ENCODE measurements at places on chromosomes 3 and 15.

GRCh38 chr3:30720586-30721313, 114.3 kb downstream of the TGFBR2 start:
- no peak for DNase-seq

DNA sequence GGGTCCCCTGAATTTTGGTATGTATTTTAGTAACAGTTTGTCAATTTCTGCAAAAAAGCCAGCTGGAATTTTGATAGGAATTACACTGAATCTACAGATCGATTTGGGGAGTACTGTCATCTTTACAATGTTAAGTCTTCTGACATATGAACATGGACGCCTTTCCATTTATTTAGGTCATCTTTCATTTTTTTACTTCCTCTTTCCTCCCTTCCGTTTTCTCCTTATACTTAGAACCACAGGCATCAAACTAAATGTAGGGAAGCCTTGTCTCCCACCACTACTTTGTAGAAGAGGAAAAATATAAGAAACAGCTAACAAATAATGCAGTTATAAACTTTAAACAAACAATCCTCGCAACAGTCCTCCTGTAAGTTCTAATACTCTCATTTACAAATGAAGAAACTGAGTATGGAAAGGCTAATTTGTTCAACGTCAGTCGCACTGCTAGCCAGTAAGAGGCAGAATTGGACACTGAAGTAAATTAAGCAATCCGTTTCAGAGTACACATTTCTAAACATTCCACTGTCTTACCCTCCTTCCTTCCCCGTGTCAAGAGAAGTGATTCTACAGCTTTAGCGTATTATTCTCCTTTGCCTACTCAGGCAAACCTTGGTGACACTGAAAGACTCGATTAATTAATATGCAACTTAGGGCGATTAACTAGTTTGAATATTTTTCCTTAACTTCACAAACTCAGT, 25.6 kb downstream of the RHOA start:
- no peak for DNase-seq

DNA sequence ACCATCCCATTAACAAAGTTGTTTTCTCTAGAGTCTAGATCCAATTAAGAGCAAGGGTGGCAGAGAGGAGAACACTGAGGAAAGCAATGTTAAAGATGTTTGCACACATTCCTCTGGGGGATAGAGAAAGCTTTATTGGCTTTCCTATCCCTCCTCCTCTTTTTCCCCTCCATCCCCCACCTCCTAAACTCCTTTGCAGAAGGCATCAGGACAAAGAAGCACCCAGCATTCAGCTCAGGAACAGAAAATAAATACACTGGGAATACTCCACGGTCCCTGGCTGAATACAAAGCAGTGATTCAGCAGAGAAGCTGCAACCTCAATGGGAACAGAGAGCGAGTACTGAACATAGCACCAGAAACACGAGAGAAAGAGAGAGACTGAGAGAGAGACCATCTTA, 21.9 kb downstream of the LSAMP start:
- no peak for DNase-seq

DNA sequence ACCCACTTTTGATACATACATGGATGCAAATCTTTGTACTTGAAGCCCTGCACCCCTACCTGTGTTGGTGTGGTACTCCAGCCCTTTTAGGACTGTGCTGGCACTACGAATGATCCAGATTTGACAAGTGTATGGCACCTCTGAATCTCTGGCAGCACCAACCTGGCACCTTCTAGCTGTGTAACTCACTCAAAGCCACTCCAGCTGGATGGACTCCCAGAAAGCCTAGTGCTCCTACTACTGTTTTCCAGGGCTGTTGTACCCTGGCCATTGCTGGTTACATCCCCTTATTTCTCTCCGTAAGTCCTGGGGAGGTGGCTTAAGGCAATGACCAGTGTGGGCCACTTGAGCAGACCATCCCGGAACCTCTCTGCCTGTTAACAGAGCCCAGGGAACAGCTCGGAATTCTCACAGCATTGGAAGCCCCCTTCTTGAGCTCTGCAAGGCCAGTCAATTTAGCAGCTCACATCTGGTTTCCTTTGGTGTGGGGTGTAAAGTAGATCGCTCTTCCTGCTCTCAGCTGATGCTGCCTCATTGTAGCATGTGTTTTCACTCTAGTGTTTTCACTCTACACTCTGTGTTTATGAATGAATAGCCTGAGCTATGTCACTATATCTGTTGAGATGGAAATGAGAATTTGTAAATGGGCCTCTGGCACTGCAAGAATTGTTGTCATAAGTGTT, 12.2 kb downstream of the CALML4 start:
- DNase-seq = no peak

DNA sequence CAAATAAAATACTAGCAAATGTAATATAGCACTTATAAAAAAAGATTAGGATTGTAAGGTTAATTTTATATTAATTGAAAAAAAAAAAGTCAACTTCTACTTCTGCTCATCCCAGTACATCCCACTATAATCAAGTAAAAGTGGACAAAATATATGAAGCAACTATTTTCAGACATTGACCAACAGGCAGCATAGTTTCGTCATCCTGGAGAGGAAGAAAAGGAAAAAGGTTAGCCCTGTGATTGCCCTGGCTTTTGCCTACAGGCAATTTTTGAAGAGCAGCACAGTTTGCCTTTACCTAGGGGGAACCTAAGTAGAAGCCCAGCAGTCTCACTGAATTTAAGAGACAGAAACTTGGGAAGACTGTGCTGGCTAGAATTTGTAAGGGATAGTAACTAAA, 52.2 kb upstream of the ACTC1 start:
- no peak for DNase-seq

DNA sequence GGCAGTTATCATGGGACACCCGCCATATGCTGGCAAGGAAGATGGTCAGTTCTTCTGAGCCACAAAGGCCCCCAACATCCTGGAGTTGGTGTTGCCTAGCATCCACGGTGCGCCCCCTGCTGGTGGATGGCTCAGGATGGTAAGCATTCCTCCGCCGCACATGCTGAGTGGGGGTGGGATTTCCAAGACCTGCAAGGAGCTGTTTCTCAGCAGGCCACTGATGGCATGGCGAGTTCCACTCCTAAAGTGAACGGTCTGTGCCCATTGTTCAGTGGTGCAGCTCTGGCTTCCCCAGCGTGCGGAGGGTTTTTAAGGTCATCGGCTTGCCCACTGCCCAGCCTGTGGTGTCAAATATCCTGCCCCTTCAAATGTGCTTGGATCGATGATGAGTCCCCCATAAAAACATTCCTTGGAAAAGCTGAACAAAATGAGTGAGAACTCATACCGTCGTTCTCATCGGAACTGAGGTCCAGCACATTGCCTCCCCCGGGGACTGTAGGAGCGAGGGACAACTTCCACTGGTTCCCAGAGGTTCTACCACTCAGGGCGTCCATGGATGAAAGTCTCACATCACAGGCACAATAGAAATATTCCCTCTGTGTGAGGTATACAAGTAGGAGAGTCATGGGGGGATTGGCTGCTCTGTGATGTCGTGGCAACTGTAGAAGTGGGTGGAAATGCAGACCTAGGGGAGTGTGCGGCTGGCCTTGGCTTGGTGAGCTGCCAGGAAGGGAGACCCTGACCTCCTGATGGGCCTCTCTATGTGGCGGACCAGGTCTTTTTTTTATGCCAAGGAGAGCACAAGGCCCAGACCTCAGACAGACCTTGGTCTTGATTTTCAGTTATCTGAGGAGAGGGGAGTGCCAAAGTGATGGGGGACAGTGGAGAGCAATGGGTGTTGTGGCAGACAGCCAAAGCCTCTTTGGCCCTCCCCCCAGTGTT, 102.0 kb downstream of the SNRPN start:
- no peak for DNase-seq

DNA sequence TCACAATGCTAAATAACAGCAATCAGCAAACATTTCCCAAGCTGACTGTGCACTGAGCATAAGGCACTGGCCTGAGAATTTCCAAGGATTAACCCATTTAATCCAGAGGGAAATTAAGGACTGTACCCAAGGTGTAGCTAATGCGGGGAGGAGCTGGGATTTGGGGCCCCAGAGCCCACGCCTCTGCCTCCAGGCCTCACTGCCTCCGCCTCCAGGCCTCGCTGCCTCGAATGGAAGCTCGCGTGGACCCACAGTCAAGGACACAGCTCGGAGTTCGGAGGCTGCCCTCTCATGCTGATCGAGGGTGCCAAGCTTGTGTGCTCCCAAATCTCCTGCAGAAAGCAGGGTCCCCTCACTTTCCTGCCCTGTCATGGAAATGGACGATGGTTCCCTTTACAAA, 76.5 kb upstream of the SNRPA1 start:
- no peak for DNase-seq

DNA sequence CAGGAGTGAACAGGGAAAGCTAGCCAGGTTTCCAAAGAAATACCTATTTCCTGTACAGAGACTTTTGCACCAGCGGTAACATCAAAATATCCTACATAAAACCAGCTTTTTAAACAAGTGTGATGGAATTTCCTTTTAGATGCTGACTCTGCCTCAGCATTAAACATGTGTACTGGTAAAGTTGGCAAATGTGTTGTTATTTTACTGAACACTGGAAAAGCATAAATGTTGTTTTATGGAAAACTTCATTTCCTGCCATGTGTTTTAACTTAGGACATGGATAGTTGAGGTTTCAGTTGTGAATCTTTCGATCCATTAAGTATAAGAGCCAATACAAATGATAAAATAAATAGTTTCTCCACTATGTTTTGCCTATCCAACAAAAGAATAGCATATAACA, 15.7 kb downstream of the OXNAD1 start:
- no peak for DNase-seq

DNA sequence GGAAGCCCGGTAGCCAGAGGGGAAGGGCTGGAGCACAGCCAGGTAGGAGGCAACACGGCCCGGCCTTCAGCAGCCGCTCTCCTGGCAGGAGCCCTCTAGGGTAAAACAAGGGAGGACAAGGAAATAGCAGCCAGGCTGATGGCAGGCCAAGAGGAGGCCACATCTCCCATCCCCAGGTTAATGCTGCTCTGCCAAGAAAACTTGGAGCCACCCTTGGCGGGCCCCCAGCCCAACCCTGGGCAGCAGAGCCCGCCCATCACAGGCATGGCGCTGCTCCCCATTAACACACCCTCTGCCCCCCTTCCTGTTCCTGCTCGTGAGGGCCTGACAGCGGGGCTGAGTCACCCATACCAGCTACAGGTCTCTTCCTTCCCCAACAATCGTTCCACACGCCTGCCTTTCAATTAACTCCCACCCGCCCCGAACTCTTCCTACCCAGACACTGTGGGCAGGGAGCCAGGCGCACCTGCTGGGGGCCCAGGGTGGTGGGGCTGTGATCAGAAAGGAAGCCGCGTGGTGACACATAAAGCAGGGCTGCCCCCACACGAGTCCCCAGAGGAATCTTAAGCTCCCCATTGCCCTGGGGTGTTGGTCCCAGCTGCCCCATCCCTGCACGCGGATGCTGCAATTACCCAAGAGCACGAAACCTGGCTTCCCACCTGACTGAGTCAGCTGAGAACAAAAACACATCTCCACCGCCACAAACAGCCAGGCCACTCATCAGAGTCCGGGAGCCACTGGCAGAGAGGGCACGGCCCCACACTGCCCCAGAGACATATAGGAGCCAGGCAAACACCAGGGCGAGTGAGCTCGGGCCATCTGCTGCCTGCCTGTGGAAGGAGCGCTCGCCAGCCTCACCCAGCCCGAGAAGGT, at the start of gene C15orf62:
Gene C15orf62 (plus strand): TSS at position 707 of the 873 bp plus-strand sequence. CDS start 516 bp downstream, outside the sequence.
- no peak for DNase-seq

GRCh38 chr3:89955156-89955555, 847.7 kb downstream of the EPHA3 start:
- DNase-seq = no peak

GRCh38 chr15:93451265-93451664, 362.3 kb upstream of the RGMA start:
- no peak for DNase-seq

- DNase-seq = no peak
These were observed 66.1 kb upstream of the LIMD1 start for GRCh38 chr3:45528429-45528828.

- no peak for DNase-seq
These were observed 20.4 kb downstream of the BMF start for GRCh38 chr15:40087991-40088928.

GRCh38 chr3:37575284-37575683, 286.4 kb upstream of the CTDSPL start:
- no peak for DNase-seq
